Activated gamma-delta T cell treated with anti-CD3 and anti-CD28 coated beads, Interleukin-2, amount 50 U/mL, for 16 hours (primary cell): ENCODE measurements at places on chromosomes 4 and X.

- no peak for DNase-seq
These were observed 67.0 kb downstream of the TNIP2 start for GRCh38 chr4:2689114-2689513.

DNA sequence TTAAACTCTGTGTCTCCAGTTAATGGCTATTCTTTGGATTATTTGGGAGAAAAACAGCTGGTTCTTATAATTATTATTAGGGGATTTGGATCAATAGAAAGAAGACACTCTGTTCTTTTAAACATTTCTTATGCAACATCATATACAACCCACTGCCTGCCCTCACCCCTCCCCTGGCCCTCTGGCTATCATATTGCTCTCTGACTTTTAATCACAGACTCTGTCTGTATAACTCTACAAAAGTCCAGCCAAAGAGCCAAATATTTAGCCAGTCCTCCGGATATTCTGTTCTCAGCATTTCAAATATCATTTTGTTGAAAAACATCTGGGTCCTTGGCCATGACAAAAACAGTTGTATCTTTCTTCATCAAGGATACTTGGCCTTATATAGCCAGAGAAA lies 19.0 kb upstream of the PACRGL start:
- DNase-seq, result no peak

GRCh38 chr4:91485415-91485814 lies 818.4 kb upstream of the GRID2 start:
- no peak for DNase-seq

GRCh38 chr4:2714061-2714770 lies 41.9 kb downstream of the TNIP2 start:
- peak; percentile 7 for DNase-seq

- no peak for DNase-seq
These were observed 84.0 kb downstream of the ADAMTS3 start for GRCh38 chr4:72484981-72485380.

- DNase-seq, result no peak
These were observed 336.9 kb upstream of the FAT1 start for GRCh38 chr4:187060551-187060950.

DNA sequence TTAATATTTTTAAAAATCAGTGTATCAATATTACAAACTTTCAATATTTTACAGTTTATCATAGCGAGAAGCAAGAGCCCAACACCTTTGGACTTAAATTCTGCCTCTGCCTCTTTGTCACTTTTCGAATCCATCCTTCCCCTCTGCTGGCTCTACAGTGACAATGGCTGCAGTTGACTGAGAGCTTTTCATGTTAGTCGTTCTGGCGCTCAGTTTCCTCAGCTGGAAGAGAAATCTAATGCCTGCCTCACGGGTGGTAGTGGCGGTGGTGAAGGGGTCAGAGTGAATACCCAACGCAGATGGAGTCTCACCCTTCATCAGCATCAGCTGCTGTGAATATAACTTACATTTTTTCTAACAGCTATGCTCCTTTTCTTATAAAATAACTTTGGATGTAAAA lies 144.8 kb downstream of the NWD2 start:
- DNase-seq, result no peak

- DNase-seq, result no peak
These were observed 12.0 kb downstream of the RAB33B start for GRCh38 chr4:139465922-139466321.

- no peak for DNase-seq
These were observed 139.8 kb downstream of the PTTG2 start for GRCh38 chr4:38099908-38100407.

DNA sequence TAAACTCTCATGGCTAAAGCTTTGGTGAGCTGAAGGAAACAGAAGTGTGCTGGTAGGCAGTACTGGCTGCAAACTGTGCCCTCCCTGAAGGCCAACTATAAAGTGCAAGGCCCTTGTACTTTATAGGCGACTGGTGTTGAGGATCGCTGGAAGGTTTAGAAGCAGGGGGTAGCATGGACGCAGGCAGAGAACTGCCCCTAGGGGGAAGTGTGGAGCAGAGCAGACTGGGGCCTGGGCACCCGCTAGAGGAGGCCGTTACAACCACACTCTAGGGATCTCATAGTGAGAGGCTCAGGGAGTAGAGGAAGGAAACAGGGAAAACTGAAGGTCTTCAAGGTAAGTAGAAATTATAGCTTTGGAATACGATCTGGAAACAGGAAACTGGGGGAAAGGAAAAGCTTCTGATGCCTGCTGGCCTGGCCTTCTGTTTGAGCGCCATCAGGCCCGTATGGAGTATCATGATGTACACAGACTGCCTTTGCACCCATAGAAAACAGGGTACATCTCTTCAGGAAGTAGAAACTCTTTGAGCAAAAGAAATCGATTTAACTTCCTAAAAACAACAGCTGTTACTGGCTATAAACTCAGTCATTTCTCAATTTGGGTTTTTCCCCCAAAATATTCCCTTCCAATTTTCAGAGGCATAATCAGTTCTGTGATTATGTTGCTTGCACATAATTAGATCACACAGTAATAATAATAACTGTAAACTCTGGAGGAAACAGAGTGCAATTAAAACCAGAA lies 23.9 kb upstream of the TMSB4X start:
- DNase-seq, result no peak

DNA sequence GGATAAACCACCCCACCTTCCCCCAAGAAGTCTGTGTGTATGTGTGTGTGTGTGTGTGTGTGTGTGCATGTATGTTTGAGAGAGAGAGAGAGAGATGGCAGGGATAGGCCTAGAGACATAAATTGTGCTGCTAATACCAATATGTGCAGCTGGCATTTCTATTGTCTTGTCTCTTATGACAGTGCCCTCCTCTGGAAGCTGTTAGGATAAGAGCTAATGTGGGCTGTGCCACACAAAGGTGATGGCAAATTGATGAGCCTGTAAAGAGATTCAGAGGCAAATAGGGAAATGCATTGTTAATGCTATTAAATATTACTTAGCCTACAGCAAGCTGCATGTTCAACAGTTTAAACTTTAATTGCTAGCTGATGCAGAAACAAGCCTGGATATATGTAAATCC lies 332.0 kb downstream of the NKX6-1 start:
- no peak for DNase-seq

GRCh38 chrX:111830571-111830970 lies 45.4 kb upstream of the TRPC5OS start:
- DNase-seq, result no peak
